Endodermal cell (in vitro differentiated cells): ENCODE measurements at places on chromosomes 1 and 21.

- H3K4me3 ChIP-seq, result no peak overlapping the region
- H3K36me3 ChIP-seq, result no peaks in the 10 kb centered on the region
- no peak overlapping the region for H3K27ac ChIP-seq
- H3K4me1 ChIP-seq, result no peaks in the 10 kb centered on the region
- H3K27me3 ChIP-seq, result no peaks in the 10 kb centered on the region
Measured at GRCh38 chr1:173570370-173571007, 32.4 kb downstream of the SLC9C2 start.

DNA sequence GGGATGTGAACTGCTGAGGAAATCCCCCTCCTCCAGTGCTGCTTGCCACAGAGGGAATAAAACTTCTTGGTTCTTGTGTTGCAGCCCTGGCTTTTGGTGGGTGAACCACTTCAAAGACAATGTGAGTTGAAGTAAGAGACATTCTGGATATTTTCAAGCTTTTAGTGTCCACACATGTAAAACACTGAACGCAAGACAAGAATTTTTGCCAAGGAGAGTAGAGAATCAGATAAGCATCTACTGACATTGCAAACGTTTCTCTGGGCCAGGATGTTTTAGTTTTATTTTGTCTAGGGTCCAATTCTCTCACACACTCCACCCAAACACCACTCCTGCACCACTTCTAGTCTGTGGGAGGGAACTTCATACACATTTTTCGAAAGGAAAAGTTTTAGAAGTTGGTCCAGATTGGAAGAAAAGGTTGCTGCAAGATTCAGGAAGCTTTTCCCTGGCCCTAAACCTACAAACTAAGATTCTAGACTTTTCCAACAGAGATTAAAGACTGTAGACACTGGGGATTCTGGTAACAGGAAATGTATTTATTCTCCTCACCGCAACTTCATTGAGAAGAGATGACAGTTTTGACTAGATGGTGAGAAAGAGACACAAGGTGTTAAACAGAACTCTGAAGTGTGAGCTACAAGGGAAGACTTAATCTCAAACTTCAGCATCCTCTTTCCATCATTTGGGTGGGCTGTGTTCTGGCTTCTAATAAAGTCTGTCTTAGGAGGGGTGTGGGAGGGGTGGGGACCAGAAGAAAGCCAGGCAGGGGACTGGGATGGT is 16.1 kb downstream of the FASLG start:
- no peak overlapping the region for H3K27ac ChIP-seq
- H3K4me3 ChIP-seq, result no peak overlapping the region
- H3K27me3 ChIP-seq, result no peaks in the 10 kb centered on the region
- H3K36me3 ChIP-seq, result no peaks in the 10 kb centered on the region

GRCh38 chr1:5721634-5722215 is 270.5 kb downstream of the NPHP4 start:
- H3K4me3 ChIP-seq, result no peak overlapping the region
- no peaks in the 10 kb centered on the region for H3K4me1 ChIP-seq
- H3K27ac ChIP-seq, result no peak overlapping the region
- peak; percentile 26 for DNase-seq
- H3K27me3 ChIP-seq, result no peaks in the 10 kb centered on the region
- H3K36me3 ChIP-seq, result no peaks in the 10 kb centered on the region

GRCh38 chr21:27550287-27550686 is 583.4 kb upstream of the ADAMTS5 start:
- no peak overlapping the region for H3K27ac ChIP-seq
- no peak overlapping the region for H3K4me3 ChIP-seq
- H3K4me1 ChIP-seq, result no peaks in the 10 kb centered on the region

- H3K4me1 ChIP-seq, result no peaks in the 10 kb centered on the region
- H3K27me3 ChIP-seq, result peaks cover 9% of the 10 kb centered on the region
- peak; percentile 93 for DNase-seq
Measured at GRCh38 chr1:26145041-26145959, 13.6 kb upstream of the FAM110D start.

DNA sequence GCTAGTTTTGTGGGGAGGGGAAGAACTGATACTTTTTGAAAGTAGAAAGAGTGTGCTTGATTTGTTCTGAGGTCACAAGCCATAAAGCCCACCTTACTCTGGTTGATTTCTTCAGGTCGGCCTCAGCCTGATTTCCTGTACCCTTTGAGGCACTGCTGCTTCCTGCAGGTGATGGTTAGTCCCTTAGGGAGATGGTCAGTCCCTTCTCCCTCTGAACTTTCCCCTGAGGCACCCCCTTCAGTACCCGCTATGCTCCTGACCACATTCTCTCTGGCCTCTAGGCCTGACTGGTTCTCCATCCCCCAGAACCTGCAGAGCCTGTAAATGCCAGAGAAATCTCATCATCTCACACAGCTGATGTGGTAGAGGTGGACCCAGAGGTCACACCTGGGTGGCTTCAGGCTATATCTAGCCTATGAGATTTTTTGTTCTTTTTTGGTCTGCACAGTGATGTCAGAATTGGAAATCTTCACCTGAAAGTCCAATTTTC is 15.0 kb upstream of the ID3 start:
- no peak overlapping the region for H3K4me3 ChIP-seq
- no peaks in the 10 kb centered on the region for H3K36me3 ChIP-seq
- no peak overlapping the region for H3K27ac ChIP-seq

- no peaks in the 10 kb centered on the region for H3K36me3 ChIP-seq
- H3K27me3 ChIP-seq, result no peaks in the 10 kb centered on the region
- H3K27ac ChIP-seq, result no peak overlapping the region
- H3K4me3 ChIP-seq, result no peak overlapping the region
Measured at GRCh38 chr1:169044971-169045370, 61.5 kb upstream of the ATP1B1 start.

DNA sequence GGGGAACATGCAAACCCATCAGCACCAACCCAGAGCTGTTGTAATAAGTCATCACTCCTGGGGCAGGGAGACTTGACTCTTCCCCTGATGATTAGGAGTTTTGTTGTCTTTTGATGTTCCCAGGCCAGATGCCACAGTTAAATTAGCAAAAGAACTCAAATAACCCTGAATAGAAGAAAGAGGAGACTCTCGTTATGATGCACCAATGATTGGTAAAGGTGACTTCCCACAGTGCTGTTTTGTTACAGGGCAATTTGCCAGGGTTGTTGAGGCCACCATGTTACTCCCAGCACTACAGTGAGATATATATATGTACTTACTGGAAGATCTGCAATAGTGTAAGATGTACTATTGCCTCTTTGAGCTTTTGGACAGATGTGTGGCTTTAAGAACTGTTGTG is 24.3 kb upstream of the RCAN1 start:
- no peaks in the 10 kb centered on the region for H3K4me1 ChIP-seq
- no peak overlapping the region for H3K4me3 ChIP-seq
- no peak for DNase-seq

GRCh38 chr1:163115887-163116286 is 46.7 kb downstream of the RGS4 start:
- H3K4me1 ChIP-seq, result no peaks in the 10 kb centered on the region
- no peak for DNase-seq
- H3K36me3 ChIP-seq, result no peaks in the 10 kb centered on the region
- H3K27me3 ChIP-seq, result no peaks in the 10 kb centered on the region
- no peak overlapping the region for H3K4me3 ChIP-seq

DNA sequence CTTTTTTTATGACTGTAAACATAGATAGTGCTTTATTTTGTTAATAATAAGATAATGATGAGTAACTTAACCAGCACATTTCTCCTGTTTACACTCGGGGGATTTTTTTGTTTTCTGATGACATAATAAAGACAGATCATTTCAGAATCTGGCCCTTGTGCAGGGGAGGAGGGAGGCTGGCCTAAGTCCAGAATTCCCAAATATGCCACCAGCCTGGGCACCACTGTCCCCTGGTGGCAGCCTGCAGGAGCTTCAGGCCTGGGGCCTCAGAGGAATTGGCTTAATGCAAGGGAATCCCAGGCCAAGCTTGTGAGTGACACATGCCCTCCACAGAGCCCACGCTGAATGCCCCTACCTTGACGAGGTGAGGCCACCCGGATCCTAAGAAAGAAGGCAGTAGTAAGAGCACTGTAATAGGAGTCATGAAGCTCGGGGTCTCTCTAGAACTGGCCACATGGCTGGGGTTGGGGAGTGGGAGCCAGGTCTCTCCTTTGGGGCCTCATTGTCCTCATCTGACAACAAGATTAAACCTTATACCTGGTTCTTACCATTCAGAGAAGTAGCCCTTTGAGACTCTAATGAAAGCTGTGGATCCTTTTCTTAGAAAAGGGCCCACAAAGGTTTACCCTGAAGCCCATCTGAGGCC is 24.1 kb downstream of the ETNK2 start:
- H3K27ac ChIP-seq, result peak overlapping the region; percentile 69
- no peaks in the 10 kb centered on the region for H3K27me3 ChIP-seq
- no peaks in the 10 kb centered on the region for H3K4me1 ChIP-seq
- DNase-seq, result peak; percentile 85

- H3K27me3 ChIP-seq, result no peaks in the 10 kb centered on the region
- H3K27ac ChIP-seq, result no peak overlapping the region
- no peak for DNase-seq
- no peaks in the 10 kb centered on the region for H3K36me3 ChIP-seq
- no peak overlapping the region for H3K4me3 ChIP-seq
Measured at GRCh38 chr1:25204797-25205480, 27.4 kb downstream of the SYF2 start.

GRCh38 chr1:4019147-4019521 is 119.1 kb upstream of the C1orf174 start:
- no peaks in the 10 kb centered on the region for H3K4me1 ChIP-seq
- no peak overlapping the region for H3K27ac ChIP-seq
- no peaks in the 10 kb centered on the region for H3K36me3 ChIP-seq
- H3K27me3 ChIP-seq, result no peaks in the 10 kb centered on the region
- DNase-seq, result no peak

DNA sequence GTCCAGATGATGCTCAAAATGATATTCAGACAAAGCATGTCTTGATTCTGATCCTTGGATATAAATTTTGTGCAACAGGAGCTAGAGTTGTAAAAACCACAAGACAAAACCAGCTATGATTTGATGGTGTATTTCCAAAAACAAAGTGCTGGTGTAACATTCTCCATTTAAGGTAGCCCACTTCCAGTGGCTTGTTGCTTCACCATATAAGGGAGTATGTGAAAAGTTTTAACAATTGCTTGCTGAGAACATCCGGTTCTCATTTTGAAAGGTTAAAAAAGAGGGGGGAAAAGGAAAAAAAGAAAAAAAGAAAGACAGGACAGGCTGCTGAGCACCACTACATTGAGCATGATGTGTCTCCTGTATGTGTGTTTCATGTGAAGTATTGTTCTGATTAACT is 123.6 kb downstream of the MACF1 start:
- no peaks in the 10 kb centered on the region for H3K4me1 ChIP-seq
- H3K36me3 ChIP-seq, result peaks cover 61% of the 10 kb centered on the region
- no peaks in the 10 kb centered on the region for H3K27me3 ChIP-seq
- DNase-seq, result no peak

DNA sequence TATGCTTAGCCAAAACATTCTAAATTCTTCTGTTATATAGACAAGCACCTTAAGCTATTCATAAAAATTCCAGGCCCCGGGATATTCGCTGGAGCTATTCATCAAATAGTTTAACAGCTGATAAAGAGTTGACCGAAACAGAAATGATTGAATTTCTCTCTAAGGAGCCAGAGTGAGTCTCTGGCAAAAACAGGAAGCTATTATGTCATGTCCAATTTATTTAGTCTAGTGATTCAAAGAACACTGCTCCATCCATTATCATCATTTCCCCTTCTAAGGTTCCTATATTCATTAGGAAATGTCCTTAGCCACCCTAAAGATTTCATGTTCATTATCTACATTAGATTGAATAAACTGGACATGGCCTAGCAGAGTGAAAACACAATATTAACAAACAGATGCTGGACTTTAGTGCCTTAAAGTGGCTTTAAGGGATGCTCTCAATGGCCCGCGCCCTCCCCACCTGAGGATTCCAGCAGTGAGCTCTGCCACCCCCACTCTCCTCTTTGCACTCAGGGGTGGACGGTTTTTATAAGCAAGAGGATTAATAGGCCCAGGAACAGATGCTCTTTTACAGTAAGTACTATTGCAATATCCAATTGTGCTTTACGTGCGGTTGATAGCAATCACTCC is 122.1 kb upstream of the RGS1 start:
- no peaks in the 10 kb centered on the region for H3K27me3 ChIP-seq
- no peaks in the 10 kb centered on the region for H3K4me1 ChIP-seq
- no peaks in the 10 kb centered on the region for H3K36me3 ChIP-seq

DNA sequence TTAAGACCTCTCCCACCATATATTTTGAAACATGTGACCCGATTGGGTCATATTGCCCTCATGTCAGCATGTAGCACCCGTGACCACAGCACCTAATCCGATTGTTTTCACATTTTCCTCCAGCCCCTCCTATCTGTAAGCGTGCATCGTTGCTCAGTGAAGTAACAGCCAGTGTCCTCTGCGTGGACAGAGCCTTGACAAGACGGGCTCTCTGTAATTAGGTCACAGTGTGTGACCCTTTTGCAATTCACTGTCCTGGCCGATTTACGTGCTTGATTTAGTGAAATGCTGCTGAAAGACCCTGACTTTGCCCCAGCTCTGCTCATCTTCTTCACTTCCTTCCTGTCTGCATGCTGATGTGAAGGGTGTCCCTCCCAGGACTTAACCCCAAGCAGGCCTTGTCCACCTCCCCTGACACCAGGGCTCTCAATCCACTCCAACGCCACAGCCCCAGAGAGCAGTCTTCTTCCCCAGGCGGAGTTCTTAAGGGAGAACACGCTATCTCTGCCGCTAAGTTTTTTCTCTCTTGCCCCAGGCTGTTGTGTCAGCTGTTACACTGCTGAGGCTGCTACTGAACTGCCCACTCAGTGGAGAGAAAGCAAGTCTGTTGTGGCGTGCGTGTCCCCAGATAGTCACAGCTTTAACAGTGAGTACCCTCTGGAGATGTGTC is 19.4 kb downstream of the URB2 start:
- DNase-seq, result peak; percentile 23
- H3K4me3 ChIP-seq, result no peak overlapping the region
- no peaks in the 10 kb centered on the region for H3K27me3 ChIP-seq
- peaks cover 67% of the 10 kb centered on the region for H3K36me3 ChIP-seq
- H3K27ac ChIP-seq, result no peak overlapping the region

DNA sequence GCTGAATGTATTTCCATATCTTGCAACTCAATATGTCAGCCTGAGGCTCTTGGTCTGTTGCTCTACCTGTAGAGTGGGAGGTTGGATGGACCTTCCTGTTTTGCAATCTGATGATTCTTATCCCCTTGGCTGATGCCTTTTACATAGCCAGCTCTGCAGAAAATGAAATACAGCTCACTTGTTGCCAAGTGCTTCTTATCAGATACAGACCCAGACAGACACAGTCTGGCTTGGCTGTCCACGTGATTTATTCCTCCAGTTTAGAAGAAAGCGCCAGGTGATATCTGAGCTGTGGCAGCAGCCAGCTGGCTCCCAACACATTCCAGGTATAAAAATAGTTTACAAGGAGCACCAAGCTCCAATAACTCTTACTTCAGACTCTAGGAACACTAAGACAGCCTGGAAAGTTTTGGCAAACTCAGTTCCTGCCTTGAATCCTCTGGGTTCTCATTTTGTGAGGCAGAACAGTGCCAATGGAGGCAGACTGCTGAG is 479.2 kb upstream of the USP24 start:
- DNase-seq, result no peak
- H3K4me1 ChIP-seq, result peaks cover 14% of the 10 kb centered on the region
- peaks cover 63% of the 10 kb centered on the region for H3K27me3 ChIP-seq

DNA sequence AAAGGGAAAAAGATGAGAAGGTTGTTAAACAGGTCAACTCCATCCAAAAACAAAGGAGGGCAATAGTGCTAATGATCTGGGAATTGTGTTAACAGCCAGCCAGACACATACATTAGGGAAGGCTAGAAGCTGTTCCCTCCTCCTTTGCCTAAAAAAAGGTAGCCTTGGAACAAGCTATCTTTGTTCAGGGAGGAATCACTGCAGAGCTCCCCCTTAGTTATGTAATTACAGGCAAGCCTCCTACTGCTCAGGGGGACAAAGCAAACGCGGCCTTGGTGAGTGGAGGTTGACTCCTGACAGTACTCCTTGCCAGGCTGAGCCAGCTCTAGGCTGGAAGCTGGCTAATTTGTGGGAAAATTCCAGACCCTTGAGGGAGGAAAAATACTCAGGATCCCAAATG is 97.6 kb downstream of the VAV3 start:
- H3K27ac ChIP-seq, result peak overlapping the region; percentile 41
- peak; percentile 88 for DNase-seq
- H3K4me1 ChIP-seq, result peaks cover 8% of the 10 kb centered on the region
- H3K4me3 ChIP-seq, result no peak overlapping the region
